Muscle of leg (tissue), 16 donors: ENCODE measurements at places on chromosomes 2 and 18.

- peak; percentile 41 for DNase-seq
Measured at GRCh38 chr2:205545971-205546816, 136.1 kb upstream of the NRP2 start.

- no peak for DNase-seq
Measured at GRCh38 chr2:85862426-85862825, 26.4 kb downstream of the ST3GAL5 start.

GRCh38 chr2:173764094-173764493 is 201.1 kb downstream of the SP3 start:
- DNase-seq, result no peak

DNA sequence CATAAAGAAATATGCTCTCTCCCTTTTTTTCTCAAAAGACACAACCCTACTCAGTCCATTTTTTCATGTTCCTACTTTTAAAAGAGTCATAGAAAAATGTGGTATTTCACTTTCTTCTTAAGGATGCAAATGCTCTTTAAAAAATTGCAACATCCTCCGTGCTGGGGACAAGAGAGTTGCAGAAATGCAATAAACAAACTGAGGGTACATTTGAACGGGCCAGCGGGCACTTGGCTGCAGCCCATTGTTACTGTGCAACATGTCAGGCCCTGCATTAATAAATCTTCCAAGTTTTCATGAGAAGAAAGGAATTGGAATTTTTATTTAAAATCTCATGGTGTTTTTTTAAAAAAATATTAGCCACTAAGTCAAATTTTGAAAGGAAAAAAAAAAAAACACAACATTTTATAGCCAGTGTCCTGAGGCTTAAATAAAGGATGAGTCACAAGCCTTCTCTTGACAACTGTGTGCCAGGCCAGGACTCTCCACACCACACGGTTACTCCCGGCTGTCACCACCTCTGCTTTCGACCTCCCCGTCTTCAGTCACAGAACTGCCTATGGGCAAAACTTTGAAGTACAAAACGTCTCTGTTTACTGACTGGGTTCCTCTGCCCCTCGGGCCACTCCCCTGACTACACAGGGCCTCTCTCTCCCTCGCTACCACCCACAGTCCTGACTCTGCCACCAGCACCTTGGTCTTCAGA is 57.5 kb upstream of the MFF start:
- no peak for DNase-seq

GRCh38 chr2:149611100-149611820 is 23.7 kb upstream of the MMADHC start:
- peak; percentile 82 for DNase-seq

DNA sequence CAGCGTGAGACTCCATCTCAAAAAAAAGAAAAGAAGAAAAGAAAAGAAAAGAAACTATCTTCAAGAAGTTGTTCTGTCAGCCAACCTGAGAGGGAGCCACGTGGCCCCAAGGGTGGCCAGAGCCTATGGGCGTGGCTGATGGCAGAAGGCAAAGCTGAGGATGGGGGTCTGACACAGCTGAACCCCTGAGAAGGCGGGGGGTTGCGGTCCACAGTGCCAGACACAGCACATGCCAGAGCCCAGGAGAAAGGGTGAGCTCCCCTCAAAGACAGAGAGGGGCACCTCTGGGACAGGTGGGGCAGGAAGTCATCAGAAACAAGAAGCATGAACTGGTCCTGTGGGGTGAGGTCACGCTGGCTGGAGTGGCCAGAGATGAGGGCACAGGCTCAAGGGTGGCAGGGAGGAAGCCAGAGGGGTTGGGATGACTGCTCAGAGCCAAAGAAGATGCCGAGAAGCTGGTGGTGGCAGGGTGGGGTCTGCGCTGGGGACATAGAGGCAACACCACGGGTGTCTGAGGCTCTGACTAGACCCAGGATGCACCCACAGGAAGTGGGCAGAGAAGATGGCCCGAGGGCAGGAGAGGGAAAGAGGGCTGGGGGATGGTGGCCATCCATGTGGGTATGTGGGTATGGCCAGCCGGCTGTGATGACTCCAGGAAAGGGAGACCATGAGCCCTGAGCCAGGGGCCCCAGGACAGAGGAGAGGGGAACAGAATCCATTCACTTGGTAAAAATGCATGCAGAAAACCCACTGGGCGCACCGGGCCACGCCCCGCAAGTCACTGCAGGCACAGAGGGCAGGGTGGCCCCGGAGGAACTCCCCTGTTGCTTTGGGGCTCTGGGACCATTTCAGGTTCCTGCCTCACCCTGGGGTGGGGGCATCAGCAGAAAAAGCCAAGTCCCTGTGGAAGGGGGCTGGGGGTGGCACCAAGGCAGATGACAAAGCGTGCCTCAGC is 8.4 kb downstream of the KIF1A start:
- DNase-seq, result no peak

DNA sequence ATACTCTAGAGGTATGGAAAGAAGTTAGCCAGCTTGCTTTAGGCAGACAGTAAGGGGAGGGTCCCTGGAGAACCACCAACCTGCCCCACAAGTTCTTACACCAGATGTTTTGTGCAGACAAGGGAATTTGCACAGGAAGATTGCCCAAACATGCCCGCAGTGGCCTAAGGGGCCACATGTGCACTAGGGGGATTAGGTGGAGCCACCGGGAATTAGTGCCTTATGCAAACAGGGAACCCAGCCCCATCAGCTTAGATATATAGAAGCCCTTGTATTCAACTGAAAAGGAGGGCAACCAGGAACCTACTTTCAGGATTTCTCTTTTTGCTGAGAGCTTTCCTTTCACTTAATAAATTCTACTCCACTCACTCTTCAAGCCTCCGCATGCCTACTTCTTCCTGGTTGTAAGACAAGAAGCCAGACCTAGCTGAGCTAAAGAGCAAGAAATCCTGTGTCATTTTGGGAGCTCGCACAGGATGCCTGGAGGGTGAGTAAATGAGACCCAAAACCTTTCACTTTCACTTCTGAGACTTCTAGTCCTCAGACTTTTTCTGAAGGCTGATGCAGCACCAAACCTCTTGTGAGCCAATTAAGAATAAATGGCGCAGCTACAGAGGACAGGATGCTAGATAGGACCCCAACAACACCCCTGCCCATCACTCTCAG is 146.3 kb downstream of the GCA start:
- DNase-seq, result no peak

GRCh38 chr2:37869771-37870170 is 55.3 kb upstream of the RMDN2 start:
- no peak for DNase-seq

DNA sequence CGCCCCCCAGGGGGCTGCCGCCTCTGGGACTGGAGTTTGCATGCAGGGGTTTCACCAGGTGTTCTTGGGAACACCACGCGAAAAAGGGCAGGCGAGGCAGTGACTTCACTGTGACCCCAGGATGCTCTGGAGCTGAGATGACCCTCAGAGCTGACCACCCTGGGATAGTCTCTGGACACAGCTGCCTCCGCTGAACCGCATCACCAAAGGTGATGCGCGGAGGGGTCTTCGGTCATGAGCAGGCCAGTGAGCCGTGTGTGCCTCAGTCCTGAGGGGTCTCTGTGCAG is 17.5 kb downstream of the GPR35 start:
- no peak for DNase-seq

GRCh38 chr2:28780496-28780895 is 28.9 kb downstream of the PPP1CB start:
- DNase-seq, result no peak

- DNase-seq, result no peak
Measured at GRCh38 chr2:218516614-218517013, 51.5 kb downstream of the USP37 start.

GRCh38 chr2:190888449-190888848 is 7.8 kb downstream of the GLS start:
- DNase-seq, result no peak

DNA sequence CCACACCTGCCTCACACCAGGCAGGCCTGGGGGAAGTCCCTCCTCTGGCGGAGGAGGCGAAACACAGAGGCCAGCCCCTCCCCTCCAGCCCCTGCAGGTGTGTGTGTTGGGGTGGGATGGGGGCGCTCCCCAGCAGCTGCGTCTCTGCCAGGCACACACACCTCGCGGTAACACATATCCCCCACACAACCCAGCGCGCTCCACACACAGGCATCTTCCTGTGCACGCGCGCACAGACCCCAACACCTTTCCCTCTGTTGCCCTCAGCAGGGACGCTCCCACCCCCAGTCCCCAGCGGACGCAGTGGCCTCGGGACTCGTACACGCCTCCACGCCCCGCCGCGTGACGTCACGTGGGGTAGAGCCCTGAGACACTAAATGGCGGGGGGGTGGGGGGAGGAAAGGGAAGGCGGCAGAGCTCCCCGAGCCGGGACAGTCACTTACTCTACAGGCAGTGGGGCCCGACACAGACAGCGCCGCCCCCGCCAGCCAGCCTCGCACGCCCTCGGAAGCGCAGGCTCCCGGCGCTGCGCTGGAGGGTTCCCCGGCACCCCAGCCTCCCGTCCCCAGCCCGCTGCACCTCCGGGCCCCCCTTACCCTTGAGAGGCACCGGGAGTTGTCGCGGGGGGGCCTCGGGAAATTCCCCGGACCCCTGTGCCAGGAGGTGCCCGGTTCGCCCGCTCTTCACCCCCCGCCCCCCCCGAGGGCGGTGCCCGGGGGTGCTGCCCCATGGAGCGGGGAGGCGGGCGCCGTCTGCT is at the start of gene WNT10A:
Gene WNT10A (plus strand): TSS at position 751 of the 757 bp plus-strand sequence. CDS start 144 bp downstream, outside the sequence.
- no peak for DNase-seq

- no peak for DNase-seq
Measured at GRCh38 chr2:135637456-135638087, 104.1 kb upstream of the UBXN4 start.

DNA sequence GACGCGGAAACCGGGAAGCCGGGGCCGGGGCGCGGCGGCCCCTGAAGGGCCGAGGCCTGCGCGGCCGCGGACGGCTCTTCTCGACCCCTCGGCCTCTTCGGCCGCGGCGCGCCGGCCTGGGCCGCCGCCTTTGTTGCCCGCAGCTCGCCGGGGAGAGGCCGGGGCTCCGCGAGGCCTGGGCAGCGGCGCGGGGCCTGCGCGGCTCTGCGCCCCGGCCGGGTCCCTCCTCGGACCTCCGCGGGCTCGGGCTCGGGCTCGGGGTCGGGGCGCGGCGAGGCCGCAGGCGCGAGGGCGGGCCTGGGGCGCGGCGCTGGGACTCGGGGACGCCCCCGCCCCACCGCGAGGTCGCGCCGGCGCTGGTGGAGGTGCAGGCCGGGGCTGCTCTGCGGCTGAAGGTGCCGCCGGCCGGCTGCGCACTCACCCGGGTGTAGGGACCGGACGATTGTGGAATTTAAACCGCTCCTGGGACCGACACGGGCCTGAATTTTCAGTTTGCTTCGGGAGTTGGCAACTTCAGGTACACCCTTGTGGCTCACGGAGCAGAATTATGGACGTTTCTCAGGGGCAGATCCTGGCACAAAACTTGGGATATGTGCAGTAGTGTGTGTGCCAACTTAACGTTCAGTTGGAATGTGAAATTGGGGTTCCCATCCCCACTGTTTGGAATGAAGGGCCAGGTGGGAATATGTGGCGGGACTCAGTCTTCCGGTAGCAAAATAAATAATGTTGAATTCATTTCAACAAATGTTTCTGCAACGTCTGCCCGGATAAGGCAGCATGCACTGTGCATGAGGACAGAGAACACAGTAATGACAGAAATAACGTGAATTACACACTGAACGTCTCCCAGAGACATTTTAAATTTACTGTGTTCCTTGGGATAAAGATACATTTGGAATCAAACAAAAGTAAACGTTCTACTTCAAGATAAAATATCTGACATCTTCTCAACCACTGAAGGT is 787 bp downstream of the SOCS6 start:
- DNase-seq, result peak; percentile 62

DNA sequence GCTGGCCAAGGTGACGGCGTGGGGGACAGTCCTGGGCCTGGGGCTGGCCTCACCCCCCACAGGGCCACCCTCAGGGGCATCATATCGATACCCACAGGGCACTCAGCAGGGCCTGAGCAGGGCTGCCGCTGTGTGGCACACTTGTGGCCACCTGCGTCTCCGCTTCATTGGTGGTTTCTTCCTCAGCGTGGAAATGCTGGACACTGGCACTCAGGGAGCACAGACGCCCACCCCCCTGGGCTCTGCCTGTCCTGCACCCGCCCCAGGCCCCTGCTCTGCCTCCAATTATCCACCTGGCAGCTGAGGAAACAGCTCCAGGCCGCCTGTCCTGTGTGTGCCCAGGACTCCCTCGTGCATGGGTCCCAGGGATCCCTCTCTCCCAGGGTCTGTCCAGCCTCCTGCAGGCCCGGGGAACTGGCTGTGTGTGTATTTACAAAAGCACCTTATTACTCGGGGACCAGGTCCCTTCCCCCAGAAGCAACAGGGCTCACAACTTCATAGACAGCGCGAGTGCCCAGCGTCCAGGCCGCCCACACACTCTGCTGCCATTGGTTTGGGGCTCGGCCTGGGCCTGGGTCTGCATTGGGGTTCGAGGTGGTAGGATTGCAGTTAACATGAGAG is 13.1 kb downstream of the CROCC2 start:
- DNase-seq, result no peak

GRCh38 chr2:68722712-68723111 is 11.9 kb upstream of the ARHGAP25 start:
- DNase-seq, result no peak

- no peak for DNase-seq
Measured at GRCh38 chr2:15763822-15764682, 172.4 kb downstream of the DDX1 start.

DNA sequence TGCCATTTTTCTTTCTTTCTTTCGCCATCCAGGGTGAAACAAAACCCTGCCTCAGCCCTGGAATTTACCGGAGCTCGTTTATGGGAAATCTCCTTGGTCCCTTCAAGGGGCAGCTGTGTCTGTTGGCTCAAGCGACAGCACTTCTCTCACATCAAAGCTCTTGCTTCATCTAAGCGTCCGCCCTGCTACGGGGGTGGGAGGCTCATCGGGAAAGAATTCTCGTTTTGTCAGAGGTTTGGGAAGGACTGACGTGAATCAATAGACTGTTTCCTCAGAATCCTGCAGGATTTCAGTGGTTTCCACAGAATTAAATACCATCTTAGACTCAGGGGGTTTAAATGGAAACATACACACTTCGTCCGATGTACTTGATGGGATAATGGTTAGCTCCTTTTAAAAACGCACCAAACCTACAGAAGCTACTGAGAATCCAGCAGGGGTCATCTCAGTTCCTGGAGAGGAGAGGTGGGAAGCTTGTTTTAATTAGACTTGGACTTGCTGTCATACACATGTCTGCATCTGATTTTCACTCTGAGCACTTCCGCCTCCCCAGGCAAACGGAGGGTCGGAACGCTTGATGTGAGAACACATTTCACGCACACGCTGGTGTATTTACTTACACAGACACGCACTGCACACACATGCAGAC is 91.6 kb downstream of the ASB1 start:
- no peak for DNase-seq

DNA sequence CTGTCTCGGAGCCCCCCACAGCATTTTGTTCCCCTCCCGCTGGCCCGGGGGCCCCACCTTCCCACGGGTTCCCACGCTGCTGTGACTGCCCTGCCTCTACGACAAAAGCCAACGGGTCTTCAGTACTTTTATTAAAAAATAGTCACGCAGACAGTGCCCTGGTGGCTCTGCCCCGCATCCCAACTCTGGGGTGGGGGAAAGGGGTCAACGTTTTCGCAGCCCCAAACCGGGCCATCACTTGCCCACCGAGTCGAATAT is 1.0 kb downstream of the UCN start:
- no peak for DNase-seq
